Stimulated activated CD4-positive, alpha-beta T cell treated with anti-CD3 and anti-CD28 coated beads, Interleukin-1b, Interleukin-23, amount 100 ng/mL, for 1 hour (primary cell): ENCODE measurements at places on chromosomes 5 and 9.

- DNase-seq, result no peak
These were observed 192.1 kb upstream of the RGMB start for GRCh38 chr5:98581112-98581997.

GRCh38 chr5:130815246-130815645, 349.8 kb downstream of the HINT1 start:
- DNase-seq, result no peak

GRCh38 chr5:107092695-107093094, 578.0 kb downstream of the EFNA5 start:
- no peak for DNase-seq

- no peak for DNase-seq
These were observed 54.0 kb upstream of the CNOT6 start for GRCh38 chr5:180439911-180440769.
